Renal cortical epithelial cell (primary cell): ENCODE measurements at places on chromosomes 4 and X. TPM values are rescaled to one million over a fixed set of nuclear protein-coding genes. Genes with fewer than 3 reads are reported as not detected.

DNA sequence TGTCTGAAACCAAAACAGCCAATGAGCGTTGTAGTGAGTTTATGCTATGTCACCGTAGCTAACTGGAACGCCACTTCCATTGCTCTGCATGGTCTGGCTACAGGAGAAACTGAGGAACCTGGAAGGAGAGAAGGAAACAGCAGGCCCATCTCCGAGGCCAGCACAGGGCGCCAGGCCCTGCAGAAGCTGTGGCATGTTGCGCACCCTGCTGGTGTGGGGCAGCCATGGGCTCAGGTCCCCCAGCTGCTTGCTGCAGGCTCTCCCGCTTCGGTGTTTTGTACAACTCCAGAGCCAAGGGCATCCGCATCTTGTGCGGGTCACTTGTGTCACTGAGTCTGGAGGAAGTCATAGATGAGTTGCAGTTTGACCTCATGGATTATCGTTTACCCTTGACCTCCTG lies 89.2 kb downstream of the AFAP1 start:
- no peak for DNase-seq

PDZD4 gene
- under 0.01 and 0.30 TPM in 2 replicates for total RNA-seq

HMGN5 gene
- 1.6 and 4.4 TPM in 2 replicates for total RNA-seq

DNA sequence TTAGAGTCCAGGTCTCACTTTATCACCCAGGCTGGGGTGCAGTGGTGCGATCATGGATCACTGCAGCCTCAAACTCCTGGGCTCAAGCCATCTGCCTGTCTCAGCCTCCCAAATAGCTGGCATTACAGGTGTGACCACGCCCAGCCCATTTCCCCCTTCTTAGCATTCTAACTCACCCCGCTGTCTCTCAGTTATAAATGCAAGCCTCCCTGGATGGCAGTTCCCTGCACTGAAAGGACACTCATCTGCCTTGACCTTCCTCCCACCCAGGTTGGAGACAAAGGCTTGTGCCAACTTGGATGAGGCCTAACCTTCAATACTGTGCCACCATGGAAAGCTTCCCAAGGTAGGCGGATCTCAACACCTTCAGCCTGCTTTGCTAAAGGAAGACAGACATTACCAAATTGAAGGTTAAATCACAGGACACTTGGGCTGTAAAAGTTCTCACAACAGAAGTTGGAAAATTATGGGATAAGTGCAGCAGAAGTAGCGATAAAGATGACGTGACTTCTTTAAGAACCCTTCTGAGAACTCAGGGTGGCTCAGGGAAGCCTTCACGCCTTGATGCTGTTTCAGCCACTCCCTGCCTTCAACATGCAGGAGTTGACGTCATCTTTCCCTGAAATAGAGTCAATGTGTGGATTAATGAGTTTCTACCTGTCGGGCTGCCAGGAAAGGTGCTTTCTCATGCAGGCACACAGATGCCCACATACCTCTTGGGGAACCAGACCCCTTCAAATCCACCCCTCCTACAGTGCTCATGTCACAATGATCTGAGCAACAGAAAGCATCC lies 10.6 kb upstream of the GPM6B start:
- DNase-seq, result peak; percentile 38

DNA sequence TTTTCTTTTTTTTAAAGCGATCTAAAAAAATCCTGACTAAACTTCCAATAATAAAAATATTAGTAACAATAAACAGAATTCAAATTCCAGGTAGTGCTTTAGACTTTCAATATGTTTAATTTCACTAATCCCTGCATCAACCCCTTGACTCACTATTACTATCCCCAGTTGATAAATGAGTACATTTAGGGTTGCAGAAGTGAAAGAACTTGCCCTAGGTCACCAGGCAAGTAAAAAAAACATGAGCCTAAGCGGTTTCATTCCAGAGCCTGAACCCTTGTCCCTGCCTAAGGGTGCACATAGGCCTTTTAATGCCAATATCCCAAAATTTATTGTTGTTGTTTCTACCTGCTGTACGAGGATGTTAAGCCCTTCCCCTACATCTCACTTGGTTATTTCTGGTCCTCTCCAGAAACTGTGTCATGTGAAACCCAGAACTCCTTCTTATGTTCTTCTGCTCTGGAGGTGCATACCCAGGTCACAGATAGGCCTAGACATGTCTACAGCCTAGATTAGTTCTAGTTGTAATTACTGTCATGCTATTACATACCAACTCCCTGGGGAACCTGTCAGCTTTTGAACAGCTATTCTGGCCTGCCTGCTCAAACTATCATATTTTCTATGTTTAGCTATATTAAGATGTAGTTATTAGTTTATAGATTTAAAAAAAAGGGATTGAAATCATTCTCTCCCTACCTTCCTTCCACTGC lies 244.5 kb upstream of the PITX2 start:
- DNase-seq, result no peak

DNA sequence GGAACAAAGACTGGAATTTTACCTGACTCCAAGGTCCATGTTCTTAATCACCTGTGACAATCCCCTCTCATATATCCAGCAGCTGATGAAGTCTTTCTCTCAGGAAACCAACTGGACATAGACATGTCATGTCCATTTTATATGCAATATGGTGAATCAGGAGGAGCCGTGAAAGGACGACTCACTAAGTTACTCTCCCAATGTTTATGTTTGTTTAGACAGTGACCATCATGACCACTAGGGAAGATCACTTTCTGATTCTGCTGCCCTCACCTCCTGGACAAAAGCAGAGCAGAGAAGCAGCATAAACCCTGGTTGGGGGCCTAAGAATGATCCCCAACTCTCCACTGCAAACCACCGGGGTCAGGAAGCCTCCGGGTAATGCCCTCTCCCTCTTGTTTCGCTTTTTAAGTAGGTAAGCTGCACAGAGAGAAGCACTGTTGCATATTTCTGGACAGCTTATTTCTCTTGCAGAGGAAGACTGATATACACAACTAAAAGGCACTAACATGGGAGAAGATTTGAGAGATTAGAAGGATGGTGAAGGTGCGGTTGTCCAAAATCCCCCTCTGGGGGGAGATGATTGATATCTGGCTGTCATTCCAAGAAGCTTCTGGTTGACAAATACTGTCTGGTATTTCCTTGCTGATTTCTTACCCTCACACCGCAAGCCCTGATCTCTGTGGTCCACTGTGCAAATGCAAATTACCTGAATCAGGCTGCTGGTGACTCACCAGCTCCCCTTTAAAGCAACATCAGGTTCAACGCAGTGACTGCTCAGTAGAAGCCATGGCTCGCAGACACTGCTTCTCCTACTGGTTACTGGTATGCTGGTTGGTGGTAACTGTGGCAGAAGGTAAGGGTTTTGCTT lies at the start of gene ODAPH:
Gene ODAPH, plus strand, starts transcription at position 773 of the 871 bp plus-strand sequence. Its CDS starts 17 bp downstream, at position 790.
- DNase-seq, result peak; percentile 94

GAGE12D gene
- not detected in 2 replicates for total RNA-seq
